ENCODE measurements at places on chromosomes 5 and 9. TPM values are rescaled to one million over a fixed set of nuclear protein-coding genes. Genes with fewer than 3 reads are reported as not detected.

Gene HACD4
- 1.0 TPM for total RNA-seq

Gene PCDHGA9
- total RNA-seq = 0.03 TPM

Gene IDNK
- total RNA-seq = 6.4 TPM

Gene POLE3
- 96.3 TPM for total RNA-seq

Gene GABRA1
- total RNA-seq = not detected

All from A549 treated with AZD2906 at 1 μM for 4 hours (cell line).